ENCODE measurements at places on chromosomes 12 and 14.
A peak's percentile ranks its signal among the peaks of the same experiment; 100 is the strongest.

DNA sequence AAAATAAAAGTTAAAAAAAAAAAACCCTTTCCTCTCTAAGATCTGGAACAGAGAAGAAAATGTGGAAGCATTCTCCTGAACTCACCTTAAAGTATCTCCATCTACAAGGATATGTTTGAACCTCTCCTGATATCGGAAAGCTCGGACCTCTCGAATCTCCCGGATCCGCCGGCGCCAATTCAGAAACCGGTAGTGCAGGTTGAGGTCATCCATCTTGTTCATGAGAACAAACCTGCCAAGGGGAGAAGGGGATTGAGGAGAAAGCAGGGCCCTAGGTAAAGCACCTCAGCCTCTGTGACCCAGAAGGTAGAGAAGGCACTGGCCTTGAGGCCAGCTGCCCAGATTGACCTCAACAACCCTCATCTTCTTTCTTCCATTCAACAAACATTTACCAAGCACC is 2.2 kb downstream of the SPRYD3 start:
- no peak for DNase-seq

GRCh38 chr14:23577004-23577681 is 1.4 kb downstream of the JPH4 start:
- DNase-seq: no peak

- DNase-seq: no peak
Observed at GRCh38 chr14:66910311-66910840, 278.9 kb upstream of the GARIN2 start.

DNA sequence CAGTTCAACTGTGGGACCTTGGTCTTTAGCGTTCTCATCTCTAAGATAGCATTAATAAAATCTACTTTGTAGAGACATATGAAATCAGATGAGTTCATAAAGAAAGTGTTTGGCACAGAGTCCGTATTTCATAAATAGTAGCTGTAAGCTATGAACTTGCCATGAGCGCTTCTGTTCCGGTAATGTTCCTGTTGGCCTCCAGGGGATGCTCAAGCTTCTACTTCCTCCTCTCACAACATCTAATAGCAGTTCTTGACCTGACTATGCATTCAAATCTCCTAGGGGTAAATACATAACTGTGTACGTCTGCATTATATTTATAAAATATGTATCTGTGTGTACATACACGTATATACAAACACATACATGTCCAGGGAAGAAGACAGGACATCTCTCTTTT is 288.2 kb upstream of the TMPO start:
- DNase-seq: no peak

- DNase-seq: no peak
Observed at GRCh38 chr12:98162906-98163678, 352.3 kb upstream of the TMPO start.

GRCh38 chr12:93122569-93123091 is 193.5 kb upstream of the EEA1 start:
- DNase-seq: no peak

DNA sequence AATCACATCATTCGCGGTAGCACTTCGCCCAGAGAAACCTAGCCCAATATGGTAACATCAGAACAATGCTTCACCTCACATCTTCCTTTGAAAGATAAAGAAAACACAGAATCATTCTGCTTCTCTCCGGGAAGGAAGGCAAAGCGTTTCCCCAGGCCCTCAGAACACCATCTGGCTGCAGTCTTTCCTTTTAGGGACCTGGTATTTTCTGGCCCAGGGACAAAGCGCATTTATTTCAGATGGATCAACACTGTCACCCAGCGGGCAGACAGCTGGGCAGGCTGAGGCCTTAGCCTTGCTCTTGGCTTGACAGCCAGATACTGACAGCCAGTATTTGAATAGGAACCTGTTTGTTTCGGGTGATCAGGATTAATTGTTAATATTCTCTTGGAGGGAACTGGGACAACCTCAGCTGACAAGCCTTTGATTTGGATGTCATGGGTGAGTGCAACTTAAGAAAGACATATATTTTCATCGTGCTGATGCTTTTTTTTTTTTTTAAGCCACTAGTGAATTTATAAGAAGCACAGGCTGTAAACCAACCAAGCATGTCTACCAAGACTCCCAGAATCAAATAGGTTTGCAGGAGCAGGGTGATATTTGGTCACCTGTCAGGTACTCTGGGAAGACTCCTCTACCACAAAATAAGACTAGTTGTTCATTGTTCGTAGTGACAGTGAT is 118.9 kb downstream of the VEZT start:
- DNase-seq: peak; percentile 25

- DNase-seq: peak; percentile 18
Observed at GRCh38 chr14:72024043-72024407, 91.8 kb downstream of the RGS6 start.

GRCh38 chr12:26748741-26749431 is 84.1 kb downstream of the ITPR2 start:
- no peak for DNase-seq

- DNase-seq: no peak
Observed at GRCh38 chr14:50659327-50659974, 8.7 kb downstream of the SAV1 start.

DNA sequence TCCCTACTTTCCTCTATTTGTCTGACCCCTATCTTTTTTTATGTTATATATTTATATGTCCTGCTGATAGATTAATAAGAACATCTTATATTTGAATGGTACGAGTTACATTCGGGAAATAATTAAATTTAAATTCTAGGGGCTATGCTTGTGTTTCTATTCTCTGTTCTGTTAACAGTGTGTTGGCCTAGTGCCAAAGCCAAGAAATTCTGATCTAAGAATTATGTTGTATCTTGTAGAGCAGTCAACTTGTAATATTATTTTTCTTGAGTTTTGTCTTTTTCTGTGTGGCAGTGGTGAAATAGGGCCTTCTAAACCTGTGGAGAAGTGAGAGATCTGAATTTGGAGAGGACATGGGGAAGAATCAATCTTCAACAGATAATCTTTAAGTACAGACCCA is 9.0 kb upstream of the HSPA2 start:
- DNase-seq: no peak

DNA sequence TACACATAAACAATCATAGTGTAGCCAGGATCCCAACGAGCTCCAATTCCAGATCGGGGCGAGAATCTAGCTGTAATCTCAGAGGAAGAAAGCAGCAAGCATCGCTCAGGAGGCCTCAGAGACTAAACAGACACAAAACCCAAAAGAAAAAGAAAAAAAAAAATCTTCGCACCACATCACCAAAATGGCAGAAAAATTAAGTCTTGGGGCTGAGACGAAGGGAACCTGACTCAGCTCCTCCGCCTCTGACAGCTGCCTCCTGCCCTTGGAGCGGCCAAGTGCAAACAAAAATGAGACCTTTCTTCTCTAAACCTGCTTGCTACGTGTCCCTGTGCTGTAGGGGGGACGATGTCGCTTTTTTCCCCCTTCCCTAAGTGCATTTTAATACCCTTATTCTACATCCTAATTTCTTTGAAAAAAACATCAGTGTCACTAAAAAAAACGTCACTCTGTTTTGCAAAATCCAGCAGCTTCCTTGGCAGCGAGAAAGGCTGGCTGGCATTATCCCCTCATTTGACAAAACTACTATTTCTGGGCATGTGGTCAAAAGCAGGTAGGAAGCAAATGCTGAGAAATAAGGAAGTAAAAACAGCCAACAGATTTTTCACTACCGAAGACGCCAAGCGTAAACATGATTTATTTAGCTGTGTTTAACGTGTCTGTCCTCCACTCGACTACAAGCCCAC is 30.5 kb downstream of the BCL11B start:
- DNase-seq: no peak

GRCh38 chr12:49907352-49907751 is 3.7 kb upstream of the FAIM2 start:
- DNase-seq: no peak

DNA sequence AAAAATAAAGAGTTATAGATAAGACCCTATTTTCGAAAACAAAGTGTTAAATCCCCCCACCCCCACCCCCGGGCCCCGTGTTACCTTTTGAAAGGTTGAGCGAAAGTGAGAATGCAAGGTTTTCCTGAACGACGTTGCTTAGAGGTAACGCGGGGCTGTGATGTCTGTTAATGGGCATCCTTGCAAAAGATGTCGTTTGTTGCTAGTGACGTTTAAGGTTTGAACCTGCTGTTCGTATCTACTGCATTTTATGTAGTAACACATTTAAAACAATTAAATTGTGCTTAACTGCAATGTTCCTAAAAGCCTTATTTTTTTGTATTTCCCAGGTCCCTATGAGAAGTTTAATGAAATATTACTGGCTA is 1.2 kb downstream of the CPSF6 start:
- no peak for DNase-seq

DNA sequence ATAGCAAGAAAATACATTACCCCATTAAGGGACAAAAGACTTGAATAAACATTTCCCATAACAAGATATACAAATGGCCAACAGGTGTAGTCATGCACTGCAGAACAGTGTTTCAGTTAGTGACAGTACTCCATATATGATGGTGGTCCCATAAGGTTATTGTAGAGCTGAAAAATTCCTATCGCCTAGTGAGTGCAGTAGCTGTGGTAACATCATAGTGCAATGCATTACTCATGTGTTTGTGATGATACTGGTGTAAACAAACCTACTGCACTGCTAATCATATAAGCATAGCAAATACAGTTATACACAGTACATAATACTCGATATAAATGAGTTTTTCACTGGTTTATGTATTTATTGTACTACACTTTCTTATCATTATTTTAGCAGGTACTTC is 168.7 kb downstream of the C12orf75 start:
- no peak for DNase-seq

DNA sequence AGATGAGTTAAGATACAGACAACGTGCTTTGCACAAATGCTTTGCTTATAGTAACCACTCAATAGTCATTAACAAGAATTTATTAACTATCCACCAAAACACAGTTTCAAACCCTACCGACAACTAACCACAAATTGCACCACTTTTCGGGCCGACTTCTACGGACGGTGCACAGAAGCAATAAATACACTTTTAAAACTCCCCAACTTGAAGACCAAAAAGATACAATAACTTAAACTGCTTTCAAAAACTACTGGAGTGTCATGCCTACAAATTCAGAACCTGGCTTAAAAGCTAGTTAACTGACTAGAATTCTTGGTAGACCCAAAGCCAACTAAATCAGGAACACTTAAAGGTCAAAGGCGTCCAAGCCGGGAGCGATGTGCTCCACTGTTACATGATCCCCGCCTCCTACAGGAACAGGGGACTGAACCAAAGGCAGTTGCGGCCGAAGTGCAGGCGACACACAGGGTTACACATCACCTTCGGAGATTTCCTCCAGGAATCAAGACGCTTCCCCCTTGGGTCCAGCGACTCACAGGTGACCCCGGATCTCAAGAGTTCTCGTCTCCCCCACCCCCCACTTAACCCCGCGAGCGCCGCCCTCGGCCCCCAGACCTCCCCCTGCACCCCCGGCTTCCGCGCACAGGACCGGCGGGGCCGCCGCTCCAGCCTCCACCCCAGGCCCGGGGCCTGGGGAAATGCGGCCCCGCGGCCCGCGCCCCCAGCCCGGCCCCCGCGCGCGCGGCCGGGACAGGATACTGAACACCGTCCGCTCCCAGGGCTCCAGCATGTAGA is 507 bp downstream of the SPTSSA start:
- DNase-seq: peak; percentile 23

DNA sequence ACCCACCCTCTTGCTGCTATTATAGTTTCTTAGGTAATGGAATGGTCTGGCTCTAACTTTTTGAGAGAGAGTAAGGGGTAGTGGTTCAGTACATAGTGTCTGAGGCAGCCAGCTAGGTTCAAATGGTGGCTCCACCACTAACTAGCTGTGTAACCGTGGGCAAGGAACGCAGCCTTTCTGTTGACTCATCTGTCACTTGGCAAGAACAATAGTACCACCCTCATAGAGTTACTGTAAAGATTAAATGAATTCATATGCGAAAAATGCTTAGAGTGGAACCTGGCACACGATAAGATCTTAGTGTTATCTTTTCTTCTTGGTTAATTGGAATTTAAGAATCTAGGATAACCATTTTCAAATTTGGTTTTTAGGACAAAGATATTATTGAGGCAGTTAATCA is 14.0 kb downstream of the CCDC62 start:
- DNase-seq: no peak

DNA sequence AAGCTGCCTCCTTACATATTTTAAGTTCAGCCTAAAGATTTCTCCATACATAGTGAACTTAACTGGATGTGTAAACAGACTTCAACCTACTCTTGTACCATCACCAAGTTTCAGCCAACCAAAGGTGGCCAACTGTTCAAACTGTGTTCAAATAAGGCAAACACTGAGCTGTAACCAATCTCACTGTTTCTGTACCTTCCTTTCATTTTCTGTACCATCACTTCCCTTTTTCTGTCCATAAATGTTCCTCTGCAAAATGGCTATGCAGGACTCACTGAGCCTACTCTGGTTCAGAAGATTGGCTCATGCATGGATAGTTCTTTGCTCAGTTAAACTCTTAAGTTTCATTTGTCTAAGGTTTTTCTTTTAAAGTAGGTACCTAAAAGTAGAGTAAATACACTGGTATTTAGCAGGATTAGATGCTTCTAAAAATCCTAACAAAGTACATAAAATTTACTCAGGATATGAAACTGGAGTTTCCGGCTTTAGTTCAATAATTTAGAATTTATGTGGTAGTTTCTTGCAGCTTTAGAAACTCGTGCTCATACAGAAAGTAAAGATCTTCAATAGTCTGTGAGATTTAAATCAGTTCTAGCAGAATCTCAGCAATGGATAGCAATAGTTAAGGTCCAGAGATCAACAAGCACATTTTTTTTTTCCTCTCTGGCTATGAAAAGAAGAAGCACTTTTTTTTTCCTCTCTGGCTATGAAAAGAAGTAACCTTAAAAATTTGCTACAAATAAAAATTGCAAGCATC is 282.0 kb upstream of the PPFIA2 start:
- no peak for DNase-seq

DNA sequence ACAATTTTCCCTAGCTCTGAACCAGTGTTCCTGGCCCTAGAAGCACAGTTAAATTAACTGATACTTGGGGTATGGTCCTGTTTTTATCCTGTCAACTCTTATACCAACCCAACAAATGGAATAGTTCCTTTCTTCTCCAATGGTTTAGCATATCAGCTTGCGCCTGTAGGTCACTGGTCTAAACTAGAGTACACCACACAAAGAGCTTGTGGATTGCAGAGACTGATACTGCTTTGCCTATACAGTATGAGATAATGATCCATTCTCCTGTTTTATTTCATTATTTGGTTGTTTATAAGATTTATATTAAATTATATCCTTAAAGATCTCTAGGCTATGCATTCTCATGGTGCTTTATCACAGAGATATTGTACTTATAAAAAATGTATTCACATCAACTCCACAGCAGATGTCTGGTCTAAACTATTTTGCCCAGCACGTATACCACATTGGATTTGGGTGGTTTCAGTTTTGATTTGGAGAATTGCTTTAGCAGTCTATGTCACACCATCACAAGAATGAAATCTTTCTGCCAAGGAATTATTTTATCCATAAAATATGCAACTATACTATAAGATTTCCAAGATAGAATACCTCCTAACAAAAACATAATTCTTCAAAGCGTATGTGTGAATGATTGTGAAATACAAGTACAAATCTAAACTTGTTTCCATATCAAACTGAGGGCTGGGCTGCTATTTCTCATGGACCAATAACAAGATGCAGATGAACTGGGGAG is 142.1 kb downstream of the SLC16A7 start:
- DNase-seq: no peak

Data from germinal center (tissue), 1 donor.